ENCODE measurements at places on chromosomes 12 and 14. TPM values are rescaled to one million over a fixed set of nuclear protein-coding genes. Genes with fewer than 3 reads are reported as not detected.

DNA sequence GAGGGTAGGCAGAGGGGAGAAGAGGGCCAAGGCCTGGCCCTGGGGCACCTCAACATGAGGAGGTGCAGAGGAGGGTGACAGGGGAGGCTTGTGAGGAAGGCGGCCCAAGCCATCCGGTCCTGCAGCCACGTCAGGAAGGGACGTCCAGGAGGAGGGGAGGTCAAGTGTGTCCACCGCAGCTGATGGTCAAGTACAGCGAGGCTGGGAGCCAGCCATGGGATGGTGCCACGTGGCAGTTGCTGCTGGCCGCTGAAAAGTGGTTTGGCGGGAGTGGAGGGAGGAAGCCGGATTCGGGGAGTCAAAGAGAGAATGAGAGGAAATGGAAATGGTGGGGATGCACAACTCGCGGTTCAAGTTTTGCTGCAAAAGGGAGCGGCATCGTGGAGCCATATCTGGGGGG is 41.2 kb downstream of the PRIMA1 start:
- H3K4me3 ChIP-seq, result no peak overlapping the region
- no peak for DNase-seq
- H3K27ac ChIP-seq, result no peak overlapping the region
- no peaks in the 10 kb centered on the region for H3K36me3 ChIP-seq
- no peaks in the 10 kb centered on the region for H3K27me3 ChIP-seq

- no peak overlapping the region for H3K4me3 ChIP-seq
- no peak overlapping the region for H3K27ac ChIP-seq
- no peak for DNase-seq
- H3K36me3 ChIP-seq, result no peaks in the 10 kb centered on the region
- no peaks in the 10 kb centered on the region for H3K4me1 ChIP-seq
These were observed 11.1 kb upstream of the EGLN3 start for GRCh38 chr14:33962016-33962415.

DNA sequence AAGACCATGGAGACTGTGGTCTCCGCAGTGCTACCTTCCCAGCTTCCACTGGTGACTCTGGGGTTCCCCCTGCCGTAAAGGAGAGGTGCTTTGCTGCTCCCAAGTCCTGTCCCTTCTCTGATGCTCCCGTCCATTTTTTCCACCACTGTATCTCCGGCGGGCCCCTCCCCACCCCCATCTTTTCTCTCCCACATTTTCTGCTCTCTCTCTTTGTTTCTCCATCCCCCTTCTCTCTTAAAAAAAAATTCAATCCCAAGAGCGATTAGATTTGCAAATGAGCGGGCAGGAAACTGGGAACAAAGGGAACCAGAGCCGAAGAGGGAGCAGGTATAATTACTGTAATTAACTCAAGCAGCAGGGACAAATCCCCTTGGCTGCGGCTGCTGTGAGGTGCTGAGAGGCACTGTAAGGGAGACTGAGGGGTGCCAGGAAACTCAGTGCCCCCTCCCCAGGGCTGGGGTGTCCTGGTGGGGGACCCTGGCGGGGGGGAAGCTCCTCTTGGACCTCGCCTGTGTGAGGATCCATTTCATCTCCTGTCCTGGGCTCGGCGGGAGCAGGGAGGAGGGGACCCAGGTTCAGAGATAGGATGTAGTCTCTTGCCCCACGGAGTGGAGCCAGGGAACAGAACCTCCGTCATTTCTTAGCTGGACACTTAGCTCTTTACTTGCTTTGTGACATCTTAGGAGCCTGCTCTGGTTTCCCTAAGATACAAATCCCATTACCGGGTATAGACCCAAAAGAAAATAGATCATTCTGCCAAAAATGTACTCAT is 140.4 kb upstream of the NRXN3 start:
- no peak overlapping the region for H3K4me3 ChIP-seq
- DNase-seq, result no peak
- H3K4me1 ChIP-seq, result no peaks in the 10 kb centered on the region
- H3K36me3 ChIP-seq, result no peaks in the 10 kb centered on the region
- no peaks in the 10 kb centered on the region for H3K27me3 ChIP-seq
- H3K27ac ChIP-seq, result no peak overlapping the region

Gene CCDC92
- 31.0 TPM for total RNA-seq

Gene DNAH10
- total RNA-seq, result not detected
